ENCODE measurements at places on chromosomes 16 and 17. TPM values are rescaled to one million over a fixed set of nuclear protein-coding genes. Genes with fewer than 3 reads are reported as not detected.

DNA sequence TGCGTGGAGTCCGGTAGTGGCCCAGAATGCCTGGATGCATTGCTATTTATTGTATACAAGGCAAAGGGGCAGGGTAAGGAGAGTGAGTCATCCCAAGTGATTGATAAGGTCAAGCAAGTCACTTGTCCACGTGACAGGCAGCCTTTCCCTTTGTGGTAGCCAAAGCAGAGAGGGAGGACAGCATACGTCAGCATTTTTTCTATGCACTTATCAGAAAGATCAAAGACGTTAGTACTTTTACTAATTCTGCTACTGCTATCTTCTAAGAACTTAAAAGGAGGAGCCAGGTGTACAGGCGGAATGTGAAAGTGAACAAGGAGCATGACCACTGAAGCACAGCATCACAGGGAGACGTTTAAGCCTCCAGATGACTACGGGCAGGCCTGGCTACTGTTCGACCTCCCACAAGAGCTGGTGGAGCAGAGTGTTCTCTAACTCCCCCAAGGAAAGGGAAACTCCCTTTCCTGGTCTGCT, 47.9 kb upstream of the ARL4D start:
- no peak for DNase-seq

GRCh38 chr17:58278661-58279015, 2.1 kb downstream of the MPO start:
- no peak for DNase-seq

- peak; percentile 78 for DNase-seq
These were observed 597 bp downstream of the LIG3 start for GRCh38 chr17:34980681-34981537.

DNA sequence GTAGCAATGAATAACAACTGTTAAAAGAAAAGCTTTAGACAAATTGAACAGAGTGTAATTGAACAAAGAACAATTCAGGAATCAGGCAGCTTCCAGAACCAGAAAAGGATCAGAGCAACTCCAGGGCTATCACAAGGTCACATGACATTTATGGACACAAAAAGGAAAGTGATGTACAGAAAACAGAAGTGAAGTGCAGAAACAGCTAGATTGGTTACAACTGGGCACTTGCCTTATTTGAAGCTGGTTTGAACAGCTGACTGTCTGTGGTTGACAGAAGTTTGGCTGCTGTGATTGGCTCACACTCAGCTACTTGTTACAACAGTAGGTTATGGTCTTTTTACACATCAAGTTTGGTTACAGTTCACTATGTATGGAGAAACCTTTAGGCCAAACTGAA, 14.8 kb downstream of the EFCAB5 start:
- DNase-seq = no peak

DNA sequence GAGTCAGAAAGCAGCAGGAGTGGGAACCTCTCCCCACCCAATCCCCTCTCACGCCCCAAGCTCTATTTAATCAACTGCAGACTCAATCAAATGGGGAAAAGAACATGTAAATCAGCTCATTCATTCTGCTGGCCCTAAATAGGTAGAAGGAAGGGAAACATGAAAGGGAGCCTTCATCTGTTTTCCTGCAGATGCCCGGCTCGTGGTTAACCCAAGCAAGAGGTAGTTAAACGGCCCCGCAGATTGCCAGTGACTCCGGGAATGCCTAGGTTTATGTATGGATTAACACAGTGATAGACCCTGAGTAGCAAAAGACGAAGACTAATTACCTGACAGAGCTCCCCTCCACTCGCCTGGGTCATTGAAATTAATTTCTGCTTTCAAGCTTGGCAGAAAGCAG, 542.0 kb downstream of the WWOX start:
- DNase-seq = no peak

DNA sequence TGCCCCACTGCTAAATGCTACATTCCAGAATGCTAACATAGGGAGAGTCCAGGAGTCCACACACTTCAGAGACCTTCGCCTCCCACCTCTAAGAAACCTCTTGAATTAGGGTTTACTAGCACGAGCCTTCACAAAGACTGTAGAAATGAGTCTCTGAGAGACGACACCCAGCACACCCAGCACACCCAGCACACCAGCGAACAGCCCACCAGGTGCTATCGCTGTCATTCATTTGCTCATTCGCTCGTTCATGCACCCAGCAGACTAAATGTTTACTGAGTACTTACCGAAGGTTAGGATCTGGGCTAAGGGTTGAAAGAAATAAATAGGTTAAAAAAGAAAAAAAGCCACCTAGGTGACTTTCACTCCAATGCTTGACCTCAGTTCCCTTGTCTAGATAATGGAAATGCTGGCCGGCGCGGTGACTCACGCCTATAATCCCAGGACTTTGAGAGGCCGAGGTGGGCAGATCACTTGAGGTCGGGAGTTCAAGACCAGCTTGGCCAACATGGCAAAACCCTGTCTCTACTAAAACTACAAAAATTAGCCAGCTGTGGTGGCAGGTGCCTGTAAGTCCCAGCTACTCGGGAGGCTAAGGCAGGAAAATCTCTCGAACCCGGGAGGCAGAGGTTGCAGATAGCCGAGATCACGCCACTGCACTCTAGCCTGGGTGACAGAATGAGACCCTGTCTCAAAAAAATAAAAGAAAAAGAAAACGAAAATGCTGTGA, 100.8 kb downstream of the ADCY9 start:
- peak; percentile 66 for DNase-seq

DNA sequence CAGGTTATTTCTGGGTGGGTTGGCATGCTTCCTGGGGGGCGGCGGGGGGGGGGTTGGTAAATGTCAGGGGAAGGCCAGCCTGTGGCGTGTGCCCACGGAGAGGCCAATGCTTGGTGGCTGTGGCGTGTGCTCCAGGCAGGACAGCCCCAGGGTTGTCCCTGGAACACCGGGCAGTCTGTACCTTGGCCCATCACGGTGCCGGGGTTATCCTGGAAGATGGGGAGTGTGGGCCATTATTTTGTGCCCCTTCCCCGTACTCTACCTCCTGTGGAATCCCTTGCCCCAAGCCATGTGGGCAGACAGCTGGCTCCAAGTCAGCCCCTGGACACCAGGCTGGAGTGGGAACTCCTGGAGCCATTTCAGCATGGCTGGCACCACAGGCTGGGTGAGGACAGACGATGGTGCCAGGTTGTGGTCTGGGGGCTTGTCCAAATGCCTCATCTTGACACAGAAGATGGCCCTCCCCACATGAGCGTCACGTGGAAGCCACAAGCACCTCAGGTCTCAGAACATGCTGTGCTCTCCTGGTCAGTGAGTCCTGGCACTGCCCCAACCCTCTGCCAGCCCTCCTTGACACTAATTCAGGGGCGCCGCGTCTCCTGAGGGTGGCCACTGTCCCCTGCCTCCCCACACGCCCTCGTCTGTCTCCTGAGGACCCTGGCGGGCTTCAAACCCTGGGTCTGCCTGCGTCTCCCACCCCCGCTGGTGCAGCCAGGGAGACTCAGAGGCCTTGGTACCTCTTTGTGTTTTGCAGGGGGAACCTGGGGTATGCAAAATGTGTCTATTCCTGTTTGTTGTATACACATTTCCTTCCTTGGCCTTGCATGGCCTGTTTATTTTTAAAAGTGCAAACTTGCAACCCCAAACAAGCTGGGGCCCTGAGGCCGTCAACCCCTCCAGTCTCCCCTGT, 4.3 kb downstream of the SLC16A3 start:
- DNase-seq = no peak

DNA sequence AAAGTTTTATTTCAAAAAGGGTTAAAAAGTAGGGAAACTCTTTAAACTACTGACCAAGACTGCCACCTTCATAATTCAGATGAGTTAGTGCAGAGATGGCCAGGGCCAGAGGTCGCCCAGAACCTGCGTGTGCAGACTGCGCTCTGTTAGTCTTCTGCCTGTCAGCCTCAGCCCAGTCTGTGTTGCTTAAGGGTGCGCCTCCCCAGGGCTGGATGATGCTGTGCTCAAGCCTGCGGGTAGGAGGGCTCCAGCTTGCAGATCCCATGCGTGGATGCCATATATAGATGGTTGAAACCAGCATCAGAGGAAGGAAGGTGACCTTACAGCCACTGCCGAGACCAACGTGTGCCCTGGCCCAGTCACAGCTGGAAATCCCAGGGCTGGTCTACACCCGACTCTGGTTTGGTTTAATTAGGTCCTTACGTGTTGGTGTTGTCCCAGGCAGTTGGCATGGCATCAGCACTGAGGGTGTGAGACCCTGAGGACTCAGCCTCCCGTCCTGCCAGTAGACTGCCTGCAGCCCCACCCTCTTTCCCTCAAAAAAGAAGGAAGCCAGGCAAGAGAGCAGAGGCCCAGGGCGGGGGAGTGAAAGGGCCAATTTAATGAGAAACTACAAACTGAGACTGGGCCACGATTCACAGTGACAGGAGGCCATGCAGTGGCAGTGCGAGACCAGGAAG, 27.7 kb downstream of the CDIP1 start:
- DNase-seq = no peak

GRCh38 chr16:85891776-85892166, 7.2 kb upstream of the IRF8 start:
- peak; percentile 24 for DNase-seq

- DNase-seq = no peak
These were observed 137.0 kb upstream of the SOX9 start for GRCh38 chr17:71983828-71984227.

DNA sequence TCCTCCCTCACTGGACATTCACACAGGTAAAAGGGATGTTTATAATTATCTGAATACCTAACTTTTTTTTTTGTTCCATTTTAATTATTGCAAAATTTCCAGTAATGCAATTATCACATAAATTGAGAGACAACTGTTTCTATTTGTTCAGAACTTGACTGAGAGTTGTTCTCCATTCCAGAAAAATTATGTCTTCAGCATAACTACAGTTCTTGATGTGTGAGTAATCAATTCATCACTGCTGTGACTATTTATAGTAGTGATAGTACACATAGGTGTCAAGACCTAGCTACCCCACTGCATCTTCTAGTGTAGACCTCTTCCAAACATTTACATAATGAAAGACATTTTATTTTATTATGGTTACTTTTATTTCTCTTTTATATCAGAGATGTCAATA, 5.8 kb upstream of the TNRC6A start:
- DNase-seq = no peak

DNA sequence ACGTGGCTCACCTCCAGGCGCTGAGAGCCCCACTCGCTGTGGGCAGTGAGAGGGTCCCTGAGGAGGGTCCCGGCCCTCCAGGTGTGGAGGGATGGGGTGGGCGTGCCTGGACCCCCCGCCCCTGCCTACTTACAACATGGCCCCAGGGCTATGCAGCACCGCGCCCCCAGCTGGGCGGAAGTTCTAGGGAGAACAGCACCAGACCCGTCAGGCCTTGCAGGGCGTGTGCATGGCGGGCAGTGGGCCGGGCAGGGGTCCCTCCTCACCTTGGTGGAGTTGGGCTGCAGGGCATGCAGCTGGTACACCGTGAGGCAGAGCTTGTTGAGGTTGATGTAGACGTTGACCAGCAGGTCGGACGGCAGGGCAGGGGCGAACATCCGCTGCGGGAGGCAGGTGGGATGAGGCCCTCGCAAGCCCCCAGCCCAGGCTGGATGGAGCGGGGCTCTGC, 2.7 kb downstream of the SMIM22 start:
- DNase-seq = no peak

DNA sequence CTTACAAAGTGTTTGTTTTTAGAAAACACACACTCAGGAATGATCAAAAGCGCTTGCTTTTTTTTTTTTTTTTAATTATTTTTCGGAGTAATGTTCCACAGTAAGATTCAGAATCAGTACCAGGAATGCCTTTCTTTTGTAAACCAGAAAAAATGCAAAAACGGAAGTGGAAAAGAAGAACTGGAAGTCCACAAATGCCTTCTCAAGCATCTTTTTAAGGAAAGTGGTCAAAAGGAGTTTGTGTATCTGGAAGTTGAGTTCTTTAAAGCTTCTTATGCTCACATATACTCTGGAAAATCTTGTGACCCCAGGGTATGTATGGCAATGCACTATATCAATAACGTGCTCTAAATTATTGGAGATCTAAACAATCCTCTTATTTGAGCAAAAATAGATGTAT, 126.0 kb downstream of the ABCA8 start:
- no peak for DNase-seq

DNA sequence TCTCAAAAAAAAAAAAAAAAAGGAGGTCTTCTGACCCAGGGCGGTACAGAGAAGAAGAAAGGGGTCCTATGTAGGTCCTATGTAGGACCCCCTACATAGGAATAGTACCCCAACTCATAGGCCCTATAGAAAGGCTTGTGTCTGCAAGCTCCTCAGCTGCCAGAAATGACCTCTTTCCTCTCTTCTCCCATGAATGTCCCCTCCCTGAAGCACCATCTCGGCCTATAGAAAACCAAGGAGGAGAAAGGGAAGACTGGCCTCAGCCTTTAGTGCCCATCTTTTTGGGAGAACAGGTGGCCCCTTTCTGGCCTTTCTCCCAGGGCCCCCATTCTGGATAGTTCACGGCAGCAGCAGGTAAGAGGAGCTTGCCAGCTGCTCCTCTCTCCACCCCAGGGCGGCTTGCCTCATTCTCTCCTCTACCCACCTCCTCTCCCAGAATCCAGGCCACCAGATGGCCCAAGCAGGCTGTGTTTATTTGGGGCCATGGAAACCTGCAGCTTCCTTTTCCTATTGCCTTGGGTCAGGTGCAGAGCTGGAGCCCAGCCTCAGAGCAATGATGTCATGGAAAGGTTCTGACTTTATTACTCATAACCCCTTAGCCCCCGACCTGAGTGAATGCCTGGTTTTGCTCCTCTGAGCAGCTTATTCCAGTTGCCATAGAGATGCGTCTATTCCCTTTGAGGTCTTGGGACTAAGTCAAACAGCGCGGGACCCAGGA, 1.6 kb upstream of the MRPL58 start:
- DNase-seq = no peak

DNA sequence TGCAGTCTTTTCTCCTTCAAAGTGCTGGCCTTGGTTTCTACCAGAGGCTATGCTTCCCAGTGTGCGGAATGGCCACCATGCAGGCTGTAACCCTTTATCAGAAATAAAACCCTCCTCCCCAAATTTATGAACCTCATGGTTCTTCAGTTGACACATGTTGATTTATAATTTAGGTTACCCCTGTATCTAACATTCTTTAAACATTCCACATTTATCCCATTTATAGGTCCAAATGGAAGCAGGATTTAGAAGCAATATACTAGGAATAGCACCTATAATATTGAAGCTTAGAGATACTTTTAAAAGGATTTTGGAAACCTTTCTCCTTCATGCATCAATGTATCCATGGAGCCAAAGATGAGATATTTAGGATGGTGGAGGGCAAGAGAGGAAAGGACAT, 438.8 kb upstream of the C16orf82 start:
- no peak for DNase-seq

- DNase-seq = no peak
These were observed 15.3 kb downstream of the CREBBP start for GRCh38 chr16:3865241-3865640.

The MSLN gene
- 0.08 TPM for total RNA-seq

The ABCC11 gene
- total RNA-seq = 5.8 TPM

The CD300H gene
- not detected for total RNA-seq

The HS3ST3B1 gene
- 39.8 TPM for total RNA-seq

The OR1E1 gene
- total RNA-seq = not detected
